Hematopoietic multipotent progenitor cell treated with erythropoietin and hydrocortisone succinate and interleukin-3 and kit ligand, for 17 days (in vitro differentiated cells): ENCODE measurements at places on chromosomes 3 and 15.
A peak's percentile ranks its signal among the peaks of the same experiment; 100 is the strongest.

GRCh38 chr3:49804141-49805041 is 1.3 kb downstream of the INKA1 start:
- DNase-seq = no peak

DNA sequence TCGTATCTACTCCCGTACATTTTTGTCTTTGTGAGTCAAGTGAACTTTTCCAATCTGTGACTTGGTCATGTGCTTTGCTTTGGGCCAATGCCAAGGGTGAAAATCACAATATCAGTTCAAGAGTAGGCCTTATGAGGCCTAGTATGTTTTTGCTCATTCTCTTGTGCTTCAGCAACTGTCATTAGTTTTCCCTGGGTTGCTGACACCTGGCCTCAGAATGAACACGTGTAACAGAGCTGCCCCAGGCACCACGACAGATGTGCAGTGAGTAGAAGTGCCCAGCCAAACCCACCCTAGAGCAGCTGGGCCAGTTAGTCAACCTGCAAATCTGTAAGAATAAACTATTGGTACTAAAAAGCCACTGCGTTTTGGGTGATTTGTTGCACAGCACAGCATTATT is 460.3 kb upstream of the WNT5A start:
- DNase-seq = no peak

GRCh38 chr3:14980689-14981088 is 33.3 kb downstream of the NR2C2 start:
- DNase-seq = no peak

DNA sequence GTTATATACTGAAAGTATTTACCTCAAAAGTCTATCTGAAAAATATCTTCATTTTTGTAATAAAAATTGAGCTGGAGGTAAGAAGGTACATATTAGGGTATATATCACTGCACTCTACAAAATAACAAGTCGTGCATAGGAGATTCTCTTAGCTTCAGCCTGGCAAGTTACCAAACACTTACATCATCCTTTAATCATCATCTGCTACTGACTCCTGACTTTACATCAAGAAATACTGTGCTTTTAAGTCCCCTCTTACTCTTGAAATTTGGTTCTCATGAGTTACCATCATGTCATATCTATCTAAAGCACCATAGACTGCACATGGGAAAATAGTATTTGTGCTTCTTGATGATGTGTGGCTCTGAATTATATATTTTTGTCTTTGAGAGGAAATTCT is 50.8 kb downstream of the LYSMD4 start:
- no peak for DNase-seq

GRCh38 chr3:105656651-105657504 is 211.9 kb downstream of the CBLB start:
- no peak for DNase-seq

DNA sequence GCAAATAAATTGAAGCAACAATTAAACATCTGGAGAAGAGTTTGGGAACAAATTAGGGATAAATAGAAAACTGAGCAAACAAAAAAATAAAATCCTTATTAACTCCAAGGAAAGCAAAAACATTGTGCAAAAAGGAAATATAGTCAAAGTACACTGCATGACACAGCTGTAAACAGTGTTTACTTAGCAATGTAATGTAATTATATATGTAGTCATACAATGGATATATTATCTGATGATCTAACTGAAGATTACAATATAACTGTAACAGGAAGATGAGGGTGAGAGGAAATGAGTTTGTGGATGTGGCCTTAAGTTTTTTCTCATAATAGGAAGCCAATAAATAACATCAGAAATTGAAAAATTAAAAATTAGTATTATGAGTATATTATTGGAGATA is 42.5 kb downstream of the SCN10A start:
- DNase-seq = no peak

DNA sequence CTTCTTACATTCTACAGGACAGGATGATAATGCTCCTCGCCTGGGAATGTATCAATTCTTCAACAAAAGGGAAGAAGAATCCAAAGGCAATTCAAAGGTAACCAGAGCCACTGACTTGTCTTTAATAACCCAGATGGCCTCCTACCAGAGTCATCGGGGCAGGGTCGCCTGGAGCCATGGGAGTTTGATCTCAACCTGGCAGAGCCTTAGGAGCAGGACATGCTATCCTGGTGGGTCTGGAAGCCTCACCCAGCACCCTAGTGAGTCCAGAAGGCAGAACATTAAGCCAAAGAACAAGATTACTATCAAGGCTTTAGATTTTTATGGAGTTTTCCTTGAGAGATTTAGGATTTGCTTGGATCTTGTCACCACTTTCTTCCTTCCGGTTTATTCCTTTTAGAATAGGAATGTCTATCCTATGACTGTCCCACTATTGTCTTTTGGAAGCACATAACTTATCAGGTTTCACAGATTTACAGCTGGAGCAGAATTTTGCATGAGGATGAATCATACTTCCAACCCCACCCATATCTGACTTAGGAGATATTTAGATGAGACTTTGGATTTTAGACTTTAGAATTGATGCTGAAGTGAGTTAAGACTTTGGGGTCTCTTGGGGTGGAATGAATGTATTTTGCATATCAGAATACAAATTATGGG is 330.3 kb upstream of the GOLIM4 start:
- DNase-seq = no peak

- DNase-seq = no peak
Measured at GRCh38 chr3:36743826-36744225, 20.5 kb downstream of the DCLK3 start.

GRCh38 chr15:101366853-101367252 is 71.8 kb upstream of the SNRPA1 start:
- no peak for DNase-seq

DNA sequence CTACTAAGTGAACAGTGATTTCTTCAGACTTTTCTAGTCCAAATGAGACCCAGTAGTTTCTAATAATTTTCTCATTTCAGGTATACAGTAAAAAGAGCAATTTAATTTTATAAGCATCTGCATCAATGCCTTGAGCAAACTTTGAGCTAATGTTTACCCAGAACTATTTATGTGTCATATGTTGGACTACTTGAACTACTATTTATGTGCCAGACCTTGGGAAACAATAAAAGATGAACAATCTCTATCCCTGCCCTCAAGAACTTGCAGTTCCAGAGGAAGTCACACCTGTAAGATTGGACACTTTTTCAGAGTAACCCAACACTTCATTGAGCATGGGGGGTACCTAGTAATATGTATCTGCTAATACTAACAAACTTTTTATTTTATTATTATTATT is 2.3 kb upstream of the UBE3A start:
- no peak for DNase-seq

DNA sequence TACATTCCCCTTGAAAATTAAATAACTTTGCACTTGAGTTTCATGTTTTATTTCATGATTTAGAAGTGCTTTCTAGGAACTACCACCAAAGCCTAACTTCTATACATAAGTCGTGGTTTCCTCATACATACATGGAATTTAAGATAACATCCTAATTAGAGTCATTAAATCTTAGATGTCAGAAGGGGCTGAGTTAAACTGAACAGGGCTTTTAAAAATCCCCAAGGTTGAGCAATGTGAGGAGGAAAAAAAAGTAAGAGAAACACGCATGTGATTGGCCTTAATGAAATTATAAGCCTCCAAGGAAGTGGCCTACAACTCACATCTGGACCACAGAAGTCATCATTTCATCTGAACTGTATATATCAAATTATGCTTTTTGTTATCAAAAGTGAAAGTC is 303.1 kb upstream of the SEMA6D start:
- DNase-seq = no peak

DNA sequence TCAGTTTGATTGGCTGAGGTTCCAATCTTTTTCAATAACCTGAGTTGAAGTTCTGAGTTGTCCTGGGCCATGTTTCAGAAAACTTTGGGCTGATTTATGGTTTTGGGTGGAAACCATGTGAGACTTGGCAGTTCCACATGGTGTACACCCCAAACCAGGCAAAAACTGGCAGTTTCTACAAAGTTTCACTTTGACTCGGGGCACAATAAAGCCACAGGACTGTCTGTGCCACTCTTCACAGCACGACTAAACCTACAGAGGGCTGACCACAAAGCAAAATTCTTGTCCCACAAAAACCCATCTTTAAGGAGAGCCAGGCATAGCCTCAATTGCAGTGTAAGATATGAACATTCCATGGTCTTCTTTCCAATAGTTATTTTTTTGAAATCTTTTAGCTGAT is 155.0 kb downstream of the DUT start:
- no peak for DNase-seq

GRCh38 chr15:59105854-59106253 is 908 bp downstream of the CCNB2 start:
- DNase-seq = peak; percentile 13

DNA sequence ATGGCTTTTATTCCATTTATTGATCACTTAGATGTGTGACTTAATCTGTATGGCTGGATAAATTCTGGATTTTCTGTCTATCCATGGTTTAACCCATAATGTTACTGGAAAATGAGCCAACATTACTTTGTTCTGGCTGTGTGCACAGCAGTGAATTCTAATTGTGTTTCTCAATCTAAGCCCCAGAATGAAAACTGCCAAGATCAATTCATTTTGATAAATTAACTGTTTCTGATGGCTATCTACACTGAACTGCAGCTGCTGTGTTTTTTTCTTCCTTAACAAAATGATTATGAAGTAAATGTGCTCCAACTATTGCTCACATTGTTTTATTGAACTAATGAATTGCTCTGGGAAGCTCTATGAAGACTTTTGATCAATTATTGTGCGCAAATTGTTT is 35.7 kb upstream of the CPB1 start:
- DNase-seq = no peak

DNA sequence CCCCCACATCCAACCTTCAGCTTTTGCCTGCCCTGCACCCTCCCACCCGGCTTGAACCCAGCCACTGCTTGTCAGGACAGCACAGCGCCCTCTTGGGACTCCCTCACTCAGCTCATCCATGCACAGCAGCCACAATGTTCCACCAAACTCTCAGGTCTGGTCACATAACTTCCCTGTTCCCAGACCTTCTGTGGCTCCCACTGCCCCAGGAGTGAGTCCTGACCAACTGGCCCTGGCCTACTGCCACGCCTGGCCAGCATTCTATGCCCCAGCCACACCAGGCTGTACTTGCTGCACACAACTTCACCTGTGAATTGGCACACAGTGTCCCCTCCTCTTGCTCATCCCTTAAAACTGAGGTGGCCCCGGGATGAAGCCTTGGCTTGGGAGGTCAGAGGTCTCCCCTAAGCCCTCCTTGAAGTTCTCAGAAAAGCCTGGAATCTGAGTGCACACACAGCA is 21.0 kb downstream of the PLXNB1 start:
- DNase-seq = no peak

DNA sequence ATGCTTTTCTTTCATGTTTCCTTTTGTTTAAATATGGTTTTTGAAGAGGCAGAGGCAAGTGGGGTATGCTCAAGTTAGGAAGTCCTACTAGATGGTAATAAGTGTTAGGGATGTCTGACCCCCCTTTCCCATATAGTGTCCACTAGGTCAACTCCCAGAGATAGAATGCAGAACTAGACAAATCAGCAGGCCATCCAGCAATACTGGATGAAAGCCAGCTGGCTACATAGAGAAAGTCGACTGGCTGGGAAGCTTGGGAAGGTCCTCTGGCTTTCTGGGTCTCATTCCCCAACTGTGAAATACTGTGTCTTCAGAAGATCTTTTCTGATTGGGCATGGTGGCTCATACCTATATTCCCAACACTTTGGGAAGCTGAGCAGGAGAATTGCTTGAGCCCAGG is 113.8 kb downstream of the SNRK start:
- DNase-seq = no peak

DNA sequence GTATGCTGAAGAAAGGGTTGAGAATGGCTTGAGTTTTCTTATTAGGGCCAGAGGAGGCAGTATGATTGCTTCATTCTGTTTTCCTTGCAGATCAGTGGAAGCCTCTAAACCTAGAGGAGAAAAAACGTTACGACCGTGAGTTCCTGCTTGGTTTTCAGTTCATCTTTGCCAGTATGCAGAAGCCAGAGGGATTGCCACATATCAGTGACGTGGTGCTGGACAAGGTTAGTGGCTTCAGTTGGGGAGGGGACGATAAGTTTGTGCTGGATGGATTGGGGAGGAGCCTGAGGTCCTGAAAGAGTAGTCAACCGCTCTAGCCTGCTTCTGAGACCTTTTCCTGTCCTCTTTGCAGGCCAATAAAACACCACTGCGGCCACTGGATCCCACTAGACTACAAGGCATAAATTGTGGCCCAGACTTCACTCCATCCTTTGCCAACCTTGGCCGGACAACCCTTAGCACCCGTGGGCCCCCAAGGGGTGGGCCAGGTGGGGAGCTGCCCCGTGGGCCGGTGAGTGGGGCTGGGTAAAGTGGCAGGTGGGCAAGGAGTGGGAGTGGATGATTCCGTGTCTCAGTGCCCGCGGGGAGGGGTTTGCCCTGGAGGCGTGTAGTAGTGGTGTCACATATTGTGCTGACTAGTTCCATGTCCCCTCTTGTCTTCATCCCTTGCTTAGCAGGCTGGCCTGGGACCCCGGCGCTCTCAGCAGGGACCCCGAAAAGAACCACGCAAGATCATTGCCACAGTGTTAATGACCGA is 8.5 kb downstream of the EIF4G1 start:
- DNase-seq = no peak

- DNase-seq = no peak
Measured at GRCh38 chr3:12440927-12441714, 43.2 kb upstream of the TSEN2 start.

- no peak for DNase-seq
Measured at GRCh38 chr3:4752201-4753072, 226.8 kb upstream of the BHLHE40 start.

DNA sequence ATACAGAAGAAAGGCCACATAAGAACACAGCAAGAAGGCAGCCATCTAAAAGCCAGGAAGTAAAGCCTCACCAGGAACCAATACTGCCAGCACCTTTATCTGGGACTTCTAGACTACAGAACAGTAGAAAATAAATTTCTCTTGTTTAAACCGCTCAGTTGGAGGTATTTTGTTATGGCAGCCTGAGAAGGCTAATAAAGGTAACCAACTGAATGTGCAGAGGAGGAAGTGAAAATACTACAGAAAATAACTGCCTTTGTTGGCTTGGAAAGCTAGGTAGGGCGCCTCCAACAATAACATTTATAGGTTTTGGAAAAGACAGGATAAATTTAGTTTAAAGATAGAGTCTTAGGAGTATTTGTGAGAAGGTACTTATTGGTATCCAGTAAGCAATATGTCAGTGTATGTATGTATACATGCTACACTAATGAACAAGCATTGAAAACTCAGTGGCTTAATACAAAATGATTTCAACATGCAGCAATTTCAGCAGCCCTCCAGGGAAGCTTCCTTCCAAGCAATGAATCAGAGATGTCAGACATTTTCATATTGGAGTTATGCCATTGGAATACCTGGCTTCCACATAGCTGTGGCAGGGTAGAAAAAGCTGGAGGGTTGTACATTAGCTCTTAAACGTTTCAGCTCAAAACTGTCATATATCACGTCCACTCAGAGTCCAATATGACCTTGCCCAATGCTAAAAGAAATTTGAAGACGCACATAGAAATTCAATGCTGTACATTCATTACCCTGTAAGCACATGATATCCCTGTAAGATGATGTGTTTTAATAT is 48.9 kb downstream of the ZBBX start:
- no peak for DNase-seq

- no peak for DNase-seq
Measured at GRCh38 chr15:99268431-99268830, 17.1 kb downstream of the LRRC28 start.
